Left lobe of liver (tissue), 2 donors: ENCODE measurements at places on chromosomes 4 and X. TPM values are rescaled to one million over a fixed set of nuclear protein-coding genes. Genes with fewer than 3 reads are reported as not detected.
A peak's percentile ranks its signal among the peaks of the same experiment; 100 is the strongest.

DNA sequence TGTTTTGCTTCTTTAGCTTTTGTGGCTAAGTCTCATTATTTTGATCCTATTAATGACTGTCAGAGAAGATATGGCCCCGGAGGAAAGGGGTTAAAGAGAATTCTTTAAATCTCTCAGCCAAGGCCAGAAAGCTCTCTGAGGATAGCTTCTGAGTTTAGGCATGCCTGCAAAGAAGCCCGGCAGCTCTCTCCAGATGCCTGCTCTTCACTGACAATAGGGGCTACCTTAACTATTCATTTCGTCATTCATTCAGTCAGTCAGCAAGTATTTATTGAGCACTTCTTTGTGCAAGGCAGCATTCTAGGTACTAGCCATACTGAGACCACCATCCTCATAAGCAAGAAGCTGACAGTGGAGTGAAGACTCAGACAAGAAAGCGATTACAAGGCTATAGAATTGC lies 34.0 kb upstream of the BMP15 start:
- no peak for DNase-seq

DNA sequence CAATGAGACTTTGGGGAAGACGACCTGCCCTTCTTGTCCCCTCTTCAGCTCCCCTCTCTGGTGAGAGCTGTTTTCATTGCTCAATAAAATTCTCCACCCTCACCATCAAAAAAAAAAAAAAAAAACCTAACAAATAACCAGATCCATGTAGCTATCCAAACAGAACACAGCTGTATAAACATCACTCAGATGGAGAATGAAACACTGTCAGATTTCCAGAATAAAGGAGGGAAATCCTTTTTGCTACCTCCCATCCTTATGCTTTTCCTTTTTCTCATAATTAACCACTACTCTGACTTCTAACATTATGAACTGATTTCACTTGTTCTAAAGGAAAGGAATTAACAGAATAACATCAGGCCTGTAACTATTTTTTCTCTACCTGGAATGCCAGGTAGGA lies 155.6 kb downstream of the PPP4R3C start:
- DNase-seq: no peak

DNA sequence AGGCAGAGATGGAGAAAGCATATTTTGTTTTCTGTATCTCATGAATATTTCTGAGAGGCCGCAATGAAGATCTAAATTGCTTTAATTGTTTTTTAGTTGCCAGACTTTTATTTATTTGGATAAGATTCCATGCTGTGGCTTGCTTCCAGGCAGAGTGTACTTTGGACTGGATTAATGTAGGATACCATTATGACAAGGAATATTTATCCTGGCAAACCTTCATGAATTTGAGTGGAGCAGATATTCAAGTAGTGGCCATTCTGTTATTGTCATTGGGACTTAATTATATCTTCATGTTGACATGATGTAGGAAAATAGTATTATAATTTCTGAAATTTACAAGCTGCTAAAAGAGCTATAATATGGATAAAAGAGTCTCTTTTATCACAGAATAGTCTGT lies 182.9 kb downstream of the C4orf33 start:
- DNase-seq: no peak

- no peak for DNase-seq
Measured at GRCh38 chrX:107766470-107767150, 9.0 kb downstream of the TSC22D3 start.

- DNase-seq: no peak
Measured at GRCh38 chr4:6402566-6403399, 69.6 kb downstream of the PPP2R2C start.

DNA sequence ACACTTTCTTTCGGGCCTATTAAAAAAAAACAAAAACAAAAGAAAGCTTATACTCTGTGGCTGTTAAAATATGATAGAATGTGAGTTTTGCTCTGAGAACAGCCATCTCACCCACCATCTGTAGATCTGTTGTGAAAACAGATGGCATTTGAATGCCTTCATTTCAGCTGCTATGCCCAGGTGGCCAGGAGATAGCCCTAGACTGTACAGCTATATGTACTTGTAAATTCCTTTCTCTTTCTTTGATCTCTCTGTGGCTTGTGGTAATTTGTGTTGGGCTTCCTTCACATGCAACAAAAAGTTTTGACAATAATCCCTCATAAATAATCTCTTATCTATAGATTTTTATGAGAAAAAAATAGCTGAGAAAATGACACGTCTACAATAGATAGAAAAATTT lies 38.1 kb downstream of the PNPLA4 start:
- DNase-seq: no peak

DNA sequence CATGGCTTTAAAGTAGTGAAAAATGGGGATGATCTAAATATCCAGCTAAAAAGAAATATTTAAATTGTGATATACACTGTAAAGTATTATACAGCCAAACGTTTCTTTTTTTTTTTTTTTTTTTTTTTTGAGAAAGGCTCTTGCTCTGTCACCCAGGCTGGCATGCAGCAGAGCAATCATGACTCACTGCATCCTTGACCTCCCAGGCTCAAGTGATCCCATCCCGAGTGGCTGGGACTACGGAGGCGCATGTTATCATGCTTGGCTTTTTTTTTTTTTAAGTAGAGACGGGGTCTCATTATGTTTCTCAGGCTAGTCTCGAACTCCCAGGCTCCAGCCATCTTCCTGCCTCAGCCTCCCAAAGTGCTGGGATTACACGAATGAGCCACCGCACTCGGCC lies 17.1 kb downstream of the SMIM14 start:
- DNase-seq: no peak

GRCh38 chr4:83207497-83208101 lies 77.0 kb downstream of the COQ2 start:
- DNase-seq: no peak

- no peak for DNase-seq
Measured at GRCh38 chrX:71579136-71579989, 1.1 kb downstream of the GCNA start.

DNA sequence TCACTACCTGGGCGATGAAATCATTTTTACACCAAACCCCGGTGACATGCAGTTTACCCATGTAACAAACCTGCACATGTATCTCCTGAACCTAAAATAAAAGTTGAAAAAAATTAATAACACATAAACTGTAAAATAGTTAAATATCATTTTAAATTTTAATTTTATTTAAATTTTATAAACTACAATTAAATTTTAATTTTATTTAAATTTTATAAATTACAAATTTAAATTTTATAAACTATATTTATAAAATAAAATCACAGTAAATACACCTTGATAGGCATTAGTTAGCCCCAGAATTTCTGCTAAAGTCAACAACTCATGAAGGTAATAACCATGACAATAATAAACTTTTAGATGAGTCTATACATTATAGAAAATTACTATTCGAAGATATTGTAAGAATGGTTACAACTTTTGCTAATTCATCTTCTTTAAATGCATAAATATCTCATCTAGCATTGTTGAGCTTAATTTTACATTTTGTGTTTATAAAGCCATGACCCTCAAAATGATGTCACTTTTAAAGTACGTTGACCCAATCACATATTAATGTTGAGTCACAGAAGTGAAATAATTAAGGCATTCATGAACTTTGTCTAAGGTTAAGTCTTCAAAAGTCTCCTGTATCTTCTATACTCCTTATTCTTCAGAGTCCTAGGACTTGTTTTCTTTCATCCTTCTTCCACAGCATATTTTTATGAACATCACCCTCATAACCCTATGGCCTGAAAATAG lies 755.8 kb upstream of the LCORL start:
- DNase-seq: no peak

DNA sequence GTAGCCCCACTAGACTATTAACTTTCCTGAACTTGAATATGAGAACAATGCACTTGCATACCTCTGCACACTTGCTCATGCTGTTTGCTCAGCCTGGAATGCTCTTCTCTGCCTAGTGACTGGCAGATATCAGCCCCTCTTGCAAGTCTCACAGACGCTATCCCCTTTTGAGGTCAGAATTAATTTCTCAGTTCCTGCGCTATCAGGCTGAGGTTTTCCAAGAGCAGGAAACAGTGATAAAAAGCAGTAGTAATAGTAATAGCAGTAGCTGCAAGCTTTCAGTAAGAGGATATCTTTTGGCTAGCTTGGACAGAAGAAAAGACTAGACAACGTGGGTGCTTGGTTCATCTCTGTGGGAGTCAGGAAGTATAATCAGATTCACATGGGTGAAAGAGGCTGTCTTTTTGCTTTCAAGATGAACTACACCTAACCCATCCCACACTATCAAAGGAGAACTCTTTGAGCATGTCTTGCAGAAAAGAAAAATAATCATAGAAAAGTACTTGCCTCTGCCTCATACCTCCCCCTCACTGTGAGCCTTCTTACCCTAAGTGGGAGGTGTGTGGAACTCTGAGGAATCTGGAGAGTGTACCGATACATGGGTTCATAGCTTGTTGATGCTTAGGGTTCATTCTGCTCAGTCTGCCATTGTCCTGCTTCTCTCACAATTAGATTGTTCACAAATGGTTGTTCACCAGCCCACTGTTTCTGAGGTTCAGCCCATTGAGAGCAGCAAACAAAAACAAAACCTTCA lies 11.3 kb upstream of the DRP2 start:
- no peak for DNase-seq

- peak; percentile 40 for DNase-seq
Measured at GRCh38 chr4:2623442-2623841, 87.0 kb downstream of the FAM193A start.

DNA sequence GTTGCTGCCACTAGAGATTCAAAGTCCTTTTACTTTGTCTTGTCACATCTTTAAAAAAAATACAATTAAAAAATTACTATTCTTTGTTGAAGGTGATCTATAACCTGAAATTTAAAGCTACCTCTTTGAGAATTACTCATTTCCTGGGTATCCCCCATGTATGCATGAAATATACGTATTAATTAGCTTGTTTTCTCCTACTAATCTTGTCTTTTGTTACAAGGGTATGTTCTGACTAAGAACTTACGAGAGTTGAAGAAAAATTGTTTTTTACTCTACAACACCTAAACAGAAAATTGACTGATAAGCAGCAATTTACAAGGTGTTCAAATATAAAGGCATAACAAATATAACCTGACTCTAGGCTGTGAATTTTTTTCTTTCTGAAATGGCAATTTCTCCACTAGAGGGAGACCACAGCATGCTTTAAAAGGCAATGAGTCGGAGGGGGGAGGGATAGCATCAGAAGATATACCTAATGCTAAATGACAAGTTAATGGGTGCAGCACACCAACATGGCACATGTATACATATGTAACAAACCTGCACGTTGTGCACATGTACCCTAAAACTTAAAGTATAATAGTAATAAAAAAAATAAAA lies 249.6 kb downstream of the OPHN1 start:
- no peak for DNase-seq

GRCh38 chrX:72712094-72712755 lies 1.9 kb downstream of the PHKA1 start:
- no peak for DNase-seq

DNA sequence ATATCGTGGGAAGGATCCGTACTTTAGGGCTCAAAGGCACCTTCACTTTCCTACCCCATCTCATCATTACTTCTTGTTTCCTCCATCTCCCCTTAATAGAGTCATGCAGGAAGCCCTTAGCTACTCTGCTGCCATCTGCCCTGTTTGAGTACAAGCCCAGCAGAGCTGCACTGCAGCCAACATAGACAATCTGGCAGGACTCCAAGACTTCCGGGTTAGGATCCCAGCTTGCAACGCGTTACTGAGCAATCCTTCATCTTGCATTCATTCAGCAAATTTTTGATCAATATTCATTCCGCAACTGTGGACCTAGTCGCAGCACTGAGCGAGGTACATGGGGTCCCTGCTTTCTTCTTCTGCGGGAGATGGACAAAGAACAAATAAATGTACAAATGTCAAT lies 344.9 kb downstream of the BCOR start:
- DNase-seq: peak; percentile 64

DNA sequence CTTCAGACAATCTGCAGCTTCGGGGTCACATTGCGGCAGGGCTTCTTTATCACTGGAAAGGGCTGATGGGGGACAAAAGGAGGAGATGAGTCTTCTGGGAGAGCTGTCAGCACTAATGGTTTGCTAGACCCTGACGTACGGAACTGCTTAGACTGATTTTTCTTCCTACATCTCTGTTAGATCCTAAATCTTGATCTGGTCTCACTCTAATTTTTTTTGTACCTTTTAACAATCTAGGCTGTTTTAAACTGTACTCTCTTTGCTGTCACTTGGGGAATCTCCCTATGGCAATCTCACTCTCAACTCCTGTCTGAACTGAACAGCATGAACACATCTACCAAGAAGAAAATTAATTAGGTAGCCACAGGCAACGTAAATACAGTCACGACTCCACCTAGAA lies 120.1 kb downstream of the SNCA start:
- DNase-seq: no peak

DNA sequence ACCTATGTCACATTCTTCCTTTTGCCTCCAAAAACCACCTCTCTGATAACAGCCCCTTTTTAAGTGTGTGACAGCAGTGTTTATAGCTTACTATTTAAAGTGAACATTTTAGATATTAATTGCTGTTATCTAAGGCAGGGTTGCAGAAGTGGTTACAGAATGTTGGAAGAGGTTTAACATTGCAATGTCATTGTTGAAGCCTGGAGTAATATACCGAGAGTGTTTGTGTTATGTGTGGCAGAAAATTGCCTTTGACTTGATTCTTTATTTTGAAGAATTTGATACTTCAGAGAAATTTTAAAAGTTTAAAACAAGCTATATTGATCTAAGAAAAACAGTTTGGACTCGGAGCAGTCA lies 37.1 kb downstream of the SMARCAD1 start:
- no peak for DNase-seq

DNA sequence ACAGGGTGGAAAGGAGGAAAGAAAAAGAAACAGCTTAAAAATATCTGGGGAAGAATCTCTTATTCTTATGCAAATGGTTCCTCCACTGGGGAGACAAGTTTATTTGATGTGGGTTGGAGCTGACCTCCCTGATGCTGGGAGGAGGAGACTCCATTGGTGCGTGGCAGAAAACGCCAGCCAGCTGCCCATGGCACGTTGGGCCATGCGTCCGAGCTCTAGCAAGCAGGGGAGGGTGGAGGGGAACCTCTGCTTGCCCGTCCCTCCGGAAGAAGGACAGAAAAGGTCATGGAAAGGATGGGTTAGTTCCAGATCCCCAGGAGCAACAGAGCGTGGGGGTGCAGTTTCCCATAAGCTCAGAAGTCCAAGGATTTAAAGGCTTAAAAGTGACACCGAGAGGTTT lies 210.4 kb downstream of the KLHL4 start:
- no peak for DNase-seq

Gene AMTN
- total RNA-seq: not detected

Gene PARM1
- total RNA-seq: 0.40 TPM

Gene CT47B1
- not detected for total RNA-seq

Gene GAK
- 72.1 TPM for total RNA-seq

Gene GASK1B
- total RNA-seq: 3.2 TPM

Gene TEX11
- total RNA-seq: not detected

Gene EDNRA
- total RNA-seq: 2.0 TPM

Gene PAGE5
- 0.73 TPM for total RNA-seq
